A673 (cell line): ENCODE measurements at places on chromosomes 6 and 20. TPM values are rescaled to one million over a fixed set of nuclear protein-coding genes. Genes with fewer than 3 reads are reported as not detected.

NKAIN2 gene
- 1.2 and 2.2 TPM in 2 replicates for total RNA-seq

DSTN gene
- total RNA-seq, result 148 and 159 TPM in 2 replicates

SYCP2L gene
- 7.5 and 9.7 TPM in 2 replicates for total RNA-seq

SMLR1 gene
- not detected in 2 replicates for total RNA-seq

- peak; percentile 3 for DNase-seq
These were observed 290.2 kb downstream of the TSHZ2 start for GRCh38 chr20:53262365-53262764.
